Stimulated activated CD4-positive, alpha-beta T cell treated with anti-CD3 and anti-CD28 coated beads, TNF-alpha, amount 100 ng/mL, for 1 hour (primary cell): ENCODE measurements at places on chromosomes 7 and 10.

- no peak for DNase-seq
These were observed 229.1 kb downstream of the BAMBI start for GRCh38 chr10:28906415-28906814.

DNA sequence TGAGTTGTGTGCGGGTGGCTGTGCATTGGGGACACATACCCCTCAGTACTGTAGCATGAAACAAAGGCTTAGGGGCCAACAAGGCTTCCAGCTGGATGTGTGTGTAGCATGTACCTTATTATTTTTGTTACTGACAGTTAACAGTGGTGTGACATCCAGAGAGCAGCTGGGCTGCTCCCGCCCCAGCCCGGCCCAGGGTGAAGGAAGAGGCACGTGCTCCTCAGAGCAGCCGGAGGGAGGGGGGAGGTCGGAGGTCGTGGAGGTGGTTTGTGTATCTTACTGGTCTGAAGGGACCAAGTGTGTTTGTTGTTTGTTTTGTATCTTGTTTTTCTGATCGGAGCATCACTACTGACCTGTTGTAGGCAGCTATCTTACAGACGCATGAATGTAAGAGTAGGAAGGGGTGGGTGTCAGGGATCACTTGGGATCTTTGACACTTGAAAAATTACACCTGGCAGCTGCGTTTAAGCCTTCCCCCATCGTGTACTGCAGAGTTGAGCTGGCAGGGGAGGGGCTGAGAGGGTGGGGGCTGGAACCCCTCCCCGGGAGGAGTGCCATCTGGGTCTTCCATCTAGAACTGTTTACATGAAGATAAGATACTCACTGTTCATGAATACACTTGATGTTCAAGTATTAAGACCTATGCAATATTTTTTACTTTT, 1.8 kb downstream of the DDIT4 start:
- no peak for DNase-seq

GRCh38 chr7:154905146-154905545, 97.8 kb downstream of the PAXIP1 start:
- DNase-seq = no peak

- DNase-seq = no peak
These were observed 33.9 kb upstream of the SHH start for GRCh38 chr7:155846156-155846555.
